ENCODE measurements at places on chromosomes 12 and 14. TPM values are rescaled to one million over a fixed set of nuclear protein-coding genes. Genes with fewer than 3 reads are reported as not detected.

OSGEP gene
- total RNA-seq: 61.1 TPM

PLCZ1 gene
- not detected for total RNA-seq

COL2A1 gene
- 1.7 TPM for total RNA-seq

GDF11 gene
- 10.7 TPM for total RNA-seq

AQP2 gene
- total RNA-seq: not detected

WNT1 gene
- total RNA-seq: not detected

LRRIQ1 gene
- 2.3 TPM for total RNA-seq

NYNRIN gene
- total RNA-seq: 6.3 TPM

TAS2R7 gene
- total RNA-seq: not detected

TMCC3 gene
- 22.8 TPM for total RNA-seq

GRCh38 chr14:23358042-23358441, 5.4 kb upstream of the SLC22A17 start:
- DNase-seq: no peak

DNA sequence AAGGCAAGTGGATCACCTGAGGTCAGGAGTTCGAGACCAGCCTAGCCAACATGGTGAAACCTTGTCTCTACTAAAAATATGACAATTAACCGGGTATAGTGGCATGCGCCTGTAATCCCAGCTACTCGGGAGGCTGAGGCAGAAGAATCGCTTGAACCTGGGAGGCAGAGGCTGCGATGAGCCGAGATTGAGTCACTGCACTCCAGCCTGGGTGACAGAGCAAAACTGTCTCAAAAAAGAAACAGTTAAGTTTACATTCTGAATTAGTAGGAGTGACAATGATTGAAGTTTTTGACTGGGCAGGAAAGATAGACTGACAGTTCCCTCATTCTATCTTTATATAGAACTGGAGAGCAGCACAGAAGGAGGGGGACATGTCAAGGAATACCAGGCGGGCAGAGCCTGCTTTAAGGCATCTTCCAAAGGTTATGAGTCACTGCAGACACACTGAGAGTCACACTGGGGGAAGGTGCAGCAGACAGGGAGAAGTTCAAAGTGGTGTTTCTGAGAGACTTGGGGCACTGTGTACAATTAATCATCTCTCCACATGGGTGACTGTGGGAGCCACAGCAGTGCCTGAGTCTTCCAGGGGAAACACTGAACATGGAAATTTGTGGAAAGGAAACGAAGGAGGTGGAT, 42.8 kb upstream of the RNASE3 start:
- peak; percentile 28 for DNase-seq

DNA sequence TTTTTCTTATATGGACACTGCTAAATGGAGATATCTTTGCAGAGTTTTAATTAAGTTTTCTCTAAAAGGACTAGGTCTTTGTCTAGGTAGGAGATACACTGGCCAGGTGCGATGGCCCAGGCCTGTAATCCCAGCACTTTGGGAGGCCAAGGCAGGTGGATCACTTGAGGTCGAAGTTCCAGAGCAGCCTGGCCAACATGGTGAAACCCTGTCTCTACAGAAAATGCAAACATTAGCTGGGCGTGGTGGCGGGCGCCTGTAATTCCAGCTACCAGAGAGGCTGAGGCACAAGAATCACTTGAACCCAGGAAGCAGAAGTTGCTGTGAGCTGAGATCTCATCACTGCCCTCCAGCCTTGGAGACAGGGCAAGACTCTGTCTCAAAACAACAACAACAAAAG, 17.1 kb upstream of the CERS5 start:
- no peak for DNase-seq

- DNase-seq: no peak
Observed at GRCh38 chr12:108538616-108539195, 22.3 kb downstream of the SART3 start.

DNA sequence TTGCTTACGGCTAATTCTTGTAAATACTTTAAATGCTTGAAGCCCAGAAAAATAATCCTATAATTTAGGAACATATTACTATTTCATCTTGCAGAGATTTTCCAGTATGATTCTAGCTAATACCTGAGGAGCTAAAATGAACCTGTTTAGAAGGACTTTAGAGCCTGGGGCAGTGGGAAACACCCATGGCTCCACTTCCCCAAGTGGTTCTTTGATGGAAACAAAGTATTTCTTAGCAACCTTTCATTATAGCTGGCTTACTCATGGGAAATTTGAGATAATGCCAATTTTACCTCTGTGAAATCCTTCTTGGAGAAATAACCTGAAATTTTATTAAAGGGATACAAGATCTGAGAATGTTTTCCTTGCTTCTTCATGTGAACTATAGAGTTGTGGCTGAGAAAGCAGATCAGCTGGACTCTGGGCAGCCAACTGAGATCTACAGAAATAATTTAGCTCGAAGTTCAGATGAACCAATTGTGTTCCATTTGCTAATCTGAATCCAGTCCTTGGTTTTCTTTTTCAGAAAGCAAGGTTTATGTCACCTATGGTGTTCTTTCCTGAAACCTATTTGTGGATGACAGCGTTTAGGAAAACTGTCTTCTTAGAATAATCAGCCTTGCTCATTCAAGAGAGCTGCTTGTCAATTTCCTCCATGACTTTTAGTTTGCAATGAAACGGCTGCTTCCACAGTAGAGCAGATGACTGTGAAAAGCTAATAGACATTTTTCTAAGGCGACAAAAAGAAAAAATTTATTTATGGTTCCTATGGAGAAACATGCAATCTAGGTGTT, 141.8 kb upstream of the CPM start:
- no peak for DNase-seq

GRCh38 chr14:55336162-55336561, 64.9 kb downstream of the FBXO34 start:
- no peak for DNase-seq

DNA sequence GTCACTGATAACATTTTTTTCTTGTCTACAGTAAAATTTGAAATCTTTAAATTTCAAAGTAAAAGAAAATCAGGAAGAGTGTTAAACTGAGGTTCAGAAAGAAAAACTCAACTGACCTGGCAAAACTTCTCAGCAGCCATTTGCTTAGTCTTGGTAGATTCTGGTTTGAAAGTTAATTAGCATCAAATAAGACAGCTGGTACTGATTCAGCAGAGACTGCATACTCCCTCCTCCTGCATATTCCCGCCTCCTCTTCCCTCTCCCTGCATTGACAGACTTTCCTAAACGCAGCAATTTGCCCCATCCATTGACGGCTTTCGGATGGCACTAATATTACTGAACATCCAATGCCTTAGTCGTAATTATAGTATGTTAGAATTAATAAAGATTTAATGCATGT, 520.8 kb downstream of the FLRT2 start:
- DNase-seq: no peak

GRCh38 chr12:105704787-105705186, 374.3 kb downstream of the C12orf75 start:
- no peak for DNase-seq

GRCh38 chr12:66453844-66454243, 151.6 kb downstream of the HELB start:
- no peak for DNase-seq

- peak; percentile 73 for DNase-seq
Observed at GRCh38 chr14:63438065-63438757, 105.0 kb downstream of the PPP2R5E start.

GRCh38 chr12:108345716-108346633, 6.9 kb upstream of the CMKLR1 start:
- no peak for DNase-seq

- no peak for DNase-seq
Observed at GRCh38 chr14:85037411-85037810, 492.5 kb upstream of the FLRT2 start.

DNA sequence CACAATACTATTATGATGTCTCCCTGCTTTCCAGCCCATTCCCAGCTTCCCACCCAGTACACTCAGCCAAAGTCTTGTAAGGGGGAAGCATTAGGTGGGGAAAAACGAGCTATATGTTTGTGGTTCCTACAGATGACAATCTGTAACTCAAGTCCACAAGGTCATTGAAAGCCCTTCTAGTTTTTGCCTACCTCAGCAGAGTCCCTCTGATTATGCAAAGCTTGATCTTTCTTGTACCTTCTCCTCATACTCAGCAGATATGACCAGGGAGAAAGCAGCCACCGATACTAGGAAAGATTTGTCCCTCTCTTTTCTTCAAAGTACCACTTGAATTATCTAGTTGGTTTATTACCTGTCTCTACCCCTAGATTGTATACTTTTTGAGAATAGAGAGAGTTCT, 10.6 kb downstream of the CMAS start:
- DNase-seq: no peak

- DNase-seq: no peak
Observed at GRCh38 chr12:131372171-131372475, 338.8 kb upstream of the SFSWAP start.
